NCI-H1105 (cell line): ENCODE measurements at places on chromosomes 2 and 18.

DNA sequence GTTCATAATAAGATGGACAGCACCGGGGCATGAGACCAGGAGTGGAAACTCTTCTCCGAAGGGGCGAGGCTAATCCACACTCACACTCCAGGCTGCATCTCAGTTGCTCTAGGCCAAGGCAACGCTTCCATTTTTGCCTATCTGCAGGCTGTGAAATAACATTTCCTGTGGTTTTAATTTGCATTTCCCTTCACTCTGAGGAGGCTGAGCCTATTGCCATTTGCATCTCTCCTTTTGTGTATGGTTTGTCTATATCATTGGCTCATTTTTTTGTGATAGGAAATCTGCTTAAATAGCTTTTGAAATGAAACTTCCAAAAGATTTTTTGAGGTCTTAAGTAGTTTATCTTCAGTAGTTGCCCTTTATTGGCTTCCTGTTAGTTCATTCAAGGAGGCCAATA is 57.6 kb downstream of the TPGS2 start:
- no peak for DNase-seq

DNA sequence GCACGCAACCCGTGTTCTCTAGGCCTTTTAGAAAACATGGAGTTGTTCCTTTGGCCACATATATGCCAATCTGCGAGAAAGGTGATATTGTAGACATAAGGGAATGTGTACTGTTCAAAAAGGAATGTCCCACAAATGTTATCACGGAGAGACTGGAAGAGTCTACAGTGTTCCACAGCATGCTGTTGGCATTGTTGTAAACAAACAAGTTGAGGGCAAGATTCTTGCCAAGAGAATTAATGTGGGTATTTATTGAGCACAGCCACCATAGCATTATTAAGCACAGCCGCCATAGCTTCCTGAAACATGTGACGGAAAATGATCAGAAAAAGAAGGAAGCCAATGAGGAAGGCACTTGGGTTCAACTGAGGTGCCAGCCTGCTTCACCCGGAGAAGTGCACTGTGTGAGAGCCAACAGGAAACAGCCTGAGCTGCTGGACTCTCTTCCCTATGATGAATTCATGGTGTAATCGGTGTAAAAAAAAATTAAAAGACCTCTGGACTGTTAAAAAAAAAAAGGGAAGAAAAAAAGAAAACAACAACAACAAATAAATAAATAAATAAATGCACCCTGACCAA is 29.0 kb upstream of the REL start:
- no peak for DNase-seq

GRCh38 chr18:57705832-57706595 is 84.4 kb upstream of the NARS1 start:
- DNase-seq = peak; percentile 75

GRCh38 chr2:106160786-106161261 is 33.3 kb downstream of the UXS1 start:
- no peak for DNase-seq

DNA sequence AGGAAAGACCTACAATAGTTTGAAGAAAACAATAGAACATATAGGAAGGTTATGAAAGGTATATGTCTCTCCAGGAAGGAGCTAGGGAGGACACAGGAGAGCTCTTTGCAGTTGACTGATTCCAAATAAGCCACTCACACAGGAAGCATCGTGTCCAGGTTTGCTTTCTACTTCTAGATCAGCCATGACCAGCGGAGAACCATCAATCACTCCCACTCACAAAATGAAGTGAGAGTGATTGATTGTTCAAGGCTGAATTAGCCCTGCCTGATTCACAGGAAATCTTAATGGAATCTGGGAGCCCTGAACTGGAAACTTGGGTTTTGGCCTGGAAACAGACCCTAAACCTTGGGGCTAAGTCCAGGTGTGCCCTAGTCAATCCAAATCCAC is 1292.2 kb upstream of the ZEB2 start:
- DNase-seq = no peak

DNA sequence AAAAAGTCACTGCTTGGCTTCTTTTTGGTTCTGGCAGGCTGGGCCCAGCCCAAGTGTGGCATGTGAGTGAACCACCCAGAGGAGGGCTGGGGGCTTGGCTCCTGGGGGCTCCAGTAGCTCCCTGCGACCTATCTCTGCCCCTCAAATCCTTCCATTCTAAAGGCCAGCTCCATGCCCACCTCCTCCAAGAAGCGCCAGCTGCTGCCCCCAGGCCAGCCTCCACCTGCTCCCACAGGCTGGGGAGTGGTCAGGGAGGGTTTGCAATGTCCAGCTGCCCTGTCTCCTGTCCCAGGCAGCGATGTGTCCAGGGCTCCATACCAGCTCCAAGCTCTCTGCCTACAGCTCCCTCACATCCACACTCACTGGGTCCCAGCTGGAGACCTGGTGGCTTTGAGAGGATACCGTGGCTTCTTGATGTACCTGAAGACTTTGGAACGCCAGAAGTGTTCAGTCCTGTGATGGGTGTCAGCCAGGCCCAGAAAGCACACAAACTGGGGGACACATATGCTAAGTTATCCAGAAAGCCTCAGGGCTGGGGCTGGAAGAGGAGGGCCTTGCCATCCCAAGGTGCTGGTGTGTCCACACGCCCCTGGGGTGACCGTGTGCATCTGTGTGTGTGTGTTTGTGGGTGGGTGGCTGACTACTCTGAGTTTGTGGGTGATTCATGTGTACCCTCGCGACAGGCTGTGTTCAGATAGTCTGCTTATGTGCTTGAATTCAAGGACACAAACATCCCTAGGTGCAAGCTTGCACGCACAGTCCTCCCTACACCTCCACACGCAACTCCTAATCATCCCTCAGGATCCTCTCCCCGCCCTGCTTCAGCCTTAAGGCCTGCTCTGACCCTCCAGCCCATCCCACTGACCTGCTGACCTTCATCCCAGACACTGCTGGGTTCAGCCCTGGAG is 33.4 kb downstream of the ZFP36L2 start:
- no peak for DNase-seq

GRCh38 chr2:219467736-219468075 is 31.0 kb upstream of the GMPPA start:
- DNase-seq = no peak

DNA sequence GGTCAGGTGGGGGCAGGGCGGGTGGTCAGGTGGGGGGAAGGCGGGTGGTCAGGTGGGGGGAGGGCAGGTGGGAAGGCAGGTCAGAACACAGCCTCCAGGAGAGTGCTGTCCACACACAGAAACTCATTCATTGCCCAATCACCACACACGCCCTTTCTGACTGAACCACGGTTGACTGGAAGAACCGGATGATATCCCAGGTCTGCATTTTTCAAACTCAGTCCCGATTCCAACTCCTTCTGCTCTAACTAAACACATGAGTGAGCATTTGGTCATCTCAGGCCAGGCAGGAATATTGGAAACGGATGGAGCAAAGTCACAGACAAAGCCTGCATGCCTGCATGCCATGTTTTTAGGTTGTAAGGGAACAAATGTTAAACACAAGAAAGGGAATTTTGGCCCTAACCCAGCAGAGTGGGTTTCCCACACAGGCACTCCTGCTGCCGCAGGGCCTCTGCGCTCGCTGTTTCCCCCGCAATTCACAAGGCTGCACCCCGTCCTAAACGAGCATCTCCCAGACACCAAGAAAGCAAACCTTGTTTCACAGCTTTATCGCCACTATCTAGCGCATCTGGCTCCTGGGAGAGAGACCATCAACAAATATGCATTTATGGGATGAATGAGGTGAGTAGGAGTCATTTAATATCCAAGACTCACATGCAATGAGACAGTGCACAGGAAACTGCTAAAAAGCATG is 100.1 kb downstream of the ZNF516 start:
- DNase-seq = no peak

- no peak for DNase-seq
Measured at GRCh38 chr18:43314941-43315340, 37.7 kb upstream of the SYT4 start.

DNA sequence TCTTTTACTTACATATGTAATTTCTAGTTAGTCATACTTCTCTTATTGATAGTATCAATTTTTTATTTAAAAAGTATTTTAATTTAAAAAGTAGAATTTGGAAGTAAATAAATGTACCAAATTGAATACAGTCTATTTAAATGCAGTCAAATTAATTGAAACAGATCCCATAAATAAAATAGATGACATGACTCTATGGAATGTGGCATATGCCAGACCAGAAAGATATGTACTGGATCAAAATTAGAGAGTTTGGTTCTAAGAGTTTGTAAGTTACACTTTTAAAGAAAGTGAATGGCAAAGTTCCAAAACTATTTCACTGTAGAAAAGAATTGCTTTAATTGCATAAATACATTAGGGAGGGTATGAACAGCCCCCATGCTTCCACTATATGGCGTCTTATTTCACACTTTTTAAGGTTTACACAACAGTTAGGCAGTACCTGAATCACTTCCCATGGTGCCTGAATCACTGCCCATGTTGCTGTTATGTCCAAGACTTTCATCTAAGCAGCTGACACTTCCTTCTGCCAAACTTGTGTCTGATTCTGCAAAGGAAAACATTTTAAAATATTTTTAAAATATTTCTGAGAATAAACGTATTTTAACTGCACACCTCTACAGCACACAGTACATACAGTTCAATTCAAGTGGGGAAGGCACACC is 25.2 kb downstream of the IFIH1 start:
- no peak for DNase-seq

GRCh38 chr18:5197032-5197434 is at the start of gene AKAIN1:
Gene AKAIN1, minus strand, starts transcription at chr18:5197257. Its CDS starts 204 bp downstream, at chr18:5197053.
- peak; percentile 14 for DNase-seq

- peak; percentile 39 for DNase-seq
Measured at GRCh38 chr2:79935771-79936657, 368.5 kb downstream of the LRRTM1 start.

DNA sequence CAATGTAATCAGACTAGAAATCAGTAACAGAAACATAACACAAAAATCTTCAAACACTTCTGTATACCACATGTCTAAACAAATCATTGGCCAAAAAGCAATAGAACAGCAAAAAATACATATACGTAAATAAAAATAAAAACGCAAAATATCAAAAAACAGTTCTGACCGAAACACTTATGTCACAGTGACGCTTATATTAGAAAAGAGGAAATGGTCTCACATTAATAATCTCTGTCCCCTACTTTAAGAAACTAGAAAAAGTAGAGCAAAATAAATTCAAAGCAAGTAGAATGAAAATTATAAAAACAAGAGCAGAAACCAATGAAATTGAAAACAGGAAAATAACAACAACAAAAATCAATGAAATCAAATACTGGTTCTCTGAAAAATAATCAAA is 41.9 kb downstream of the TMEM131 start:
- no peak for DNase-seq

DNA sequence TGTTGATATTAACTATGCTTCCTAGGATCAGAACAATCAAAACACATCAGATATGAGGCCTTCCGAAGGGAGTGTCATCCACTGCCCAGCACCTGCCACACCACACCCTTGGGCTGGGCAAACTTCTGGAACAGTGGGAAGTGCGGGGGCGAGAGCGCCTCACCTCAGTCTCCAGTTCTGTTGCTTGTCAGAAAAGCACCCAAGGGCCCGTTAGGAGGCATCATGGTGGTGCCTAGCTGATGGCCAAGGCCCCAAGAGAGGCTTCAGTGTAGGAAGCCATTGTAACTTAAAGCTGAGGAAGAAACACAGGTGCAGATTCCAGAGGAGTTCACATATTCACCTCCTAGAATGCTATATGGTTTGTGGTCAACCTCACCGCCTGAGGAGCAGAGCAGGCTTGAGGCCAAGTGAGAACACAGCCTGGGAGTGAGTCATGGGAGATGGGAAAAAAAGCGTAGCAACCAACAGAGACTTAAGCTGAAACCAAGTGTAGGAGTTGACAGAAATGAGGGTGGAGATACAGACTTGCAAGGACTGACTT is 85.1 kb upstream of the ATL2 start:
- DNase-seq = no peak

DNA sequence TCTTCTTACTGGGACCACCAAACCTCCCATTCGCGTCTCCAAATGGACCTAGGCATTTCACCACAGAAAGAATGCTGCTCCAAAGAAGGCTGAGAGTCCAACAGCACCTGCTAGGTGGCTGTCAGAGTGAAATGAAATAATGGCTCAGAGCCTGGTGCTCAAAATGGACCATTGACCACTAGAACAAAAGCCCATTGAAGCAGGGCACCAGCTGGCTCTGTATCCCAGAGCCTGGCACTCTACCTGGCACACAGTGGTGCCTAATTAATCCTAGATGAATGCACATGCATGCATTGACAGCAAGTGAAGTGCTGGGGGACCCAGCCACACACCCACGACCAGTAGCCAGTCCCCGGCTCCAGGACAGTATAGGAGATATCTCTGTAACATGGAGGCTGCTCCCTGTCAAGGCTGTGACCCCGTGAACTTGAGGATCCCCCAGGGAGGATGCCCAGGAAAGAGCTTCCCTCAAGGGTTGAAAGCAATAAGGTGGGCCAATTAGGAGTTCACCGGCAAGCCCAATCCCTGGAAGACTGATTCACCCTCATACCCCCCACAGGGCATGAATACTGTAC is 261.3 kb downstream of the TNS1 start:
- no peak for DNase-seq

DNA sequence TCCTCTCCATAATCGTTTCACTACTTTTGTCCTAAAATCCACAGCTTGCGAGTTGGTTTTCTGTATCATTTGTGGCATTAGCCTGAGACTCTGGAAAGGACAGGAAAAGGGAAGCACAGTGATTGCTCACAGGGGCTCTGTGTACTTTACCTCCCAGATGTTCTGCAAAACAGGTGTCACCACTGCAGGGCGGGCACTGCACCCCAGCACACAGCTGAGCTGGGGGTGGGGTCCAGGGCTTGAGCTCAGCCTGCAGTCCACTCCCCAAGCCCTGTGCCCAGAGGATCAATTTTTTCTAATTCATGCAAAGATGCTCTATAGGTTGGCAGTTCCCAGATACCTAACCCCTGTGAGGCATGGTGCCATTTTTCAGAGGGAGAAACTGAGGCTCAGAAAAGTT is 119.4 kb upstream of the GLI2 start:
- DNase-seq = no peak

DNA sequence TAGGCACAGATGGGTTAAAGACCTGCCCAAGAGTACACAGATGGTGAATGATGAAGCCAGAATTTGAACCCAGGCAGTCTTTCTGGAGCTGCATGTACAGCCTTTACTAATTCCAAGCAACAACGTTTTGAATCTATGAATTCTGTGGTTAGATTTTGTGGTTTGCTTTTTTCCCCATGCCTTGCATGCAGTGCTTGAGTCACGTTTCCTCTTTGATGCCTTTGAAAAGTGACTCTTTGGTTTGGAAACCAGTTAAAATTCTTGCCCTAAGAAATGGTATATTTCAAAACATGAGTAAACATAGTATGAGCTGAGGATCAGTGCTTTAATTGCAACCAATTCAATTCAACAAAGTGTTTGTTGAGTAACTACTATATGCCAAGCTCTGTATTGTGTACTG is 48.2 kb upstream of the PPM1B start:
- no peak for DNase-seq

DNA sequence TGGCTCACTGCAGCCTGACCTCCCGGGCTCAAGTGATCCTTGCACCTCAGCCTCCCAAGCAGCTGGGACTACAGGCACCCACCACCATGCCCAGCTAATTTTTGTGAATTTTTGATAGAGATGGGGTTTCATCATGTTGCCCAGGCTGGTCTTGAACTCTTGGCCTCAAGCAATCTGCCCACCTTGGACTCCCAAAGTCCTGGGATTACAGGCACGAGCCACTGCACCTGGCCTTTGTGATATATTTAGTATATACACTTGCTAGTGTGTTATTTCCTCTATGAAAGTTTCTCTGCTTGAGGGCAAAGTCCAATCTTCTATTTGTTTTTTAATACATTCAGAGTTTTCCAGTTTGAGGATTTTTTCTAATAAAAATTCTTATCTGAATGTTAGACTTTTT is 119.3 kb downstream of the GALNT3 start:
- DNase-seq = no peak
